Activated naive CD4-positive, alpha-beta T cell treated with anti-CD3 and anti-CD28 coated beads, Interleukin-2, amount 10 ng/mL, durations not matched to agents 5 hours and 36 hours (primary cell): ENCODE measurements at places on chromosomes 1 and 21. TPM values are rescaled to one million over a fixed set of nuclear protein-coding genes. Genes with fewer than 3 reads are reported as not detected.

The FTCD gene
- 0.23 TPM for total RNA-seq

The RUSC1 gene
- 22.4 TPM for total RNA-seq

The KCNJ9 gene
- total RNA-seq, result not detected

The CD1D gene
- not detected for total RNA-seq

The KCNE1 gene
- 0.13 TPM for total RNA-seq

The L1TD1 gene
- total RNA-seq, result not detected

The UBL4B gene
- not detected for total RNA-seq

The HFM1 gene
- not detected for total RNA-seq

The TDRD5 gene
- total RNA-seq, result not detected

The OR6N1 gene
- not detected for total RNA-seq

The GRHL3 gene
- not detected for total RNA-seq

The CDCA8 gene
- total RNA-seq, result 54.0 TPM

The KPRP gene
- total RNA-seq, result not detected

The DNASE2B gene
- not detected for total RNA-seq

The METTL18 gene
- total RNA-seq, result 12.7 TPM

The HLCS gene
- total RNA-seq, result 12.3 TPM

The SSBP3 gene
- total RNA-seq, result 108 TPM

The ZBTB8B gene
- not detected for total RNA-seq

The POU3F1 gene
- total RNA-seq, result not detected

The C2CD4D gene
- total RNA-seq, result 0.55 TPM

The FMN2 gene
- not detected for total RNA-seq

The NBPF4 gene
- total RNA-seq, result not detected

The ARMH1 gene
- 140 TPM for total RNA-seq

The HES2 gene
- 0.35 TPM for total RNA-seq

The MANEAL gene
- total RNA-seq, result 0.91 TPM

The S100B gene
- total RNA-seq, result 0.68 TPM

The GNB1 gene
- total RNA-seq, result 336 TPM

The BARHL2 gene
- not detected for total RNA-seq

The LAMB3 gene
- 0.96 TPM for total RNA-seq

The CTTNBP2NL gene
- 0.39 TPM for total RNA-seq

The PLA2G2F gene
- total RNA-seq, result not detected

The SMCP gene
- not detected for total RNA-seq

The RSPH1 gene
- not detected for total RNA-seq

The OR2T2 gene
- not detected for total RNA-seq

The SELP gene
- 0.66 TPM for total RNA-seq

The PITHD1 gene
- 46.9 TPM for total RNA-seq

The ERVH48-1 gene
- total RNA-seq, result 4.0 TPM

The SMPDL3B gene
- total RNA-seq, result 0.76 TPM

The KLHDC9 gene
- total RNA-seq, result 0.63 TPM

The PROK1 gene
- not detected for total RNA-seq

The HCRTR1 gene
- total RNA-seq, result not detected

The URB2 gene
- 12.3 TPM for total RNA-seq

The OR2L8 gene
- total RNA-seq, result not detected

The AMY1A gene
- not detected for total RNA-seq

The IRF6 gene
- total RNA-seq, result 0.86 TPM

The RBP7 gene
- total RNA-seq, result not detected

The FOXJ3 gene
- total RNA-seq, result 51.1 TPM

The ITGB2 gene
- total RNA-seq, result 565 TPM

The NEXN gene
- total RNA-seq, result 2.5 TPM

The ASPM gene
- total RNA-seq, result 69.8 TPM

The BSDC1 gene
- 50.2 TPM for total RNA-seq

The KRTAP21-2 gene
- total RNA-seq, result not detected

The TMEM52 gene
- 0.48 TPM for total RNA-seq

The ALDH9A1 gene
- 45.0 TPM for total RNA-seq

The SUSD4 gene
- 1.2 TPM for total RNA-seq

The RXFP4 gene
- not detected for total RNA-seq

The SH2D5 gene
- total RNA-seq, result not detected

The RGSL1 gene
- not detected for total RNA-seq
